Hippocampal formation (tissue), 2 donors: ENCODE measurements at places on chromosomes 2 and 18.
A peak's percentile ranks its signal among the peaks of the same experiment; 100 is the strongest.

DNA sequence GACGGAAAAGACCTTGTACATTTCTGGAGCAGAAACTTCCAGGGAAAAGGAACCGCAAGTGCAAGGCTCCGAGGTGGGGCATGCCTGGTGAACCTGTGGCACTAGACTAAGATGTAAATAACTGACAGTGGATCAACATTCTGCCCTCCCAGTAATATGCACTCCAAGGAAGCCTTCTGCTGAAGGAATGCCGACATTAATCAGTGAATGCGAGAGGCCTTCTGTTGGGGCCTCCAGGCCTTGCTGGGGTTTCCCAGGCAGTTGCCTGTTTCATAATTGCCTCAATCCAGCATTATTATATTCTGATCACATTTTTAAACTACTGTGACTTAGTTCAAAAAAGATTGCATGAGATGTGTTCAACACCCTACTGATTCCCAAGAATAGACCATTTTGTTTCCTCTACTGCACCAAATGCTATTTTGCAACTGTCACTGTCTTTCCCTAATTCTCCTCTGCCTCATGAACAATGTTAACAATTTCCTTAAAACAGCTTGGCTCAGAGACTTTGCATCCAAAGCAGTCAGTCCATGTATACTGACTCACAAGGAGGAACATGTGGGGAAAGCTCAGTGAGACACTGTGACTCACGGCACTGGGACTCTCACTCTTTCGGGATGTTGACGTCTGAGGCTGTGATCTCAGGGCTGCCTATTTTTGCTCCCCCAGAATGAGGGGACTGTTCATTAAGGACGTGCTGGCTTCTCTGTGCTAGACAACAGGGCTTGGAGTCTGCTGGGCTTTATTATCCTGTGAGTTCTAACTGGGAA is 10.5 kb upstream of the DSG2 start:
- no peak for DNase-seq

- DNase-seq, result no peak
These were observed 49.4 kb downstream of the MRPS9 start for GRCh38 chr2:105087273-105087672.

- DNase-seq, result no peak
These were observed 163.3 kb upstream of the SIX3 start for GRCh38 chr2:44778221-44778654.

DNA sequence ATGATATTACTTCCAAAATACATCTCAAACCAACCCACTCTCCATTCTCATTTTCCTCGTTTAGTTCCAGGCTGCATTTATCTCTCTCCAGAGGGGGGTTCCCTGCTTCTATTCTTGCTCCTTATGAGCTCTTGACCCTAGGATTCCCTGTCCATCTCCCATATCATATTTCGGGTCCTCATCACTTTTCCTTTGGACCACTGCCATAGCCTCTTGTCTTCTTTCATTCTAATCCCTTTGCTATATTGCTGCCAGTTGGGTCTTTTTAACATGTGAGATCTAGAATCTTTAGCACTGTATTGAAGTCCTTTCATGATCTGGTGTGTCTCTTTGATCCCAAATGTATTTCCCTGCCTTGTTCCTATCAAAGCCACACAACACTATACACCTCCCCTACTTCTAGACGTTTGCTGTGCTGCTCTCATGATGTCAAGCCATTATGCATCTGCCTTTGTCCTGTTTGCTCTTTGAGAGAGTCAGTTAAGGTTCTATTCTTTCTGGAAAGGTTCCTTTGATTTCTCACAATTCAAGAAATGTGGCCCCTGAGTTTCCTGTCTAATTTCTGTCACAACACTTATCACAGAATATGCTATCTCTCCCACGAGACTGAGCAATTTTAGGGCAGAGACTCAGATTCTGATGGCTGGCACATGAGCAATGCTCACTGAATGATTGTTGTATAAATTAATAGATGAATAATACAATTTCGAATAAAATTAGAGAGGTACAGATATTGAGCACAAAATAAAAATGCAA is 43.2 kb upstream of the SESTD1 start:
- no peak for DNase-seq

DNA sequence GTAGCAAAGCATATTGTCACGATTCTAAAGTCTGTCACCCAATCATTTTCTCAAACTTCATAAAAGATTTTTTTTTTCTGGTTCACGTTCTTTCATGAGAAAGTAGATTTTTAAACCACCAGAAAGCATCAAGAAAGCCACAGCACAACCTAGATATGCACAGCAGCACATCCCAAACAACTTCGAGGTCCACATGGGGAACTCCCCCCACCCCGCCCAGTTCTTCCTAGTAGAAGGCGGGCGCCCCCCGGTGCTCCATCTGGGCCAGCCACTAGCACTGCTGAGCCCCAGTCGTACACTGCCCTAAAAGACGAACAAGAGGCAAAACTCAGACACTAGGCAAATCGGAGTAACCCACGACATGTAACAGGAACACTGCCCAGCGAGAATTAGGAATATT is 15.5 kb downstream of the HDLBP start:
- no peak for DNase-seq

- DNase-seq, result no peak
These were observed 9.0 kb downstream of the TEX51 start for GRCh38 chr2:126907671-126908070.

- DNase-seq, result no peak
These were observed 72.0 kb downstream of the ZNF521 start for GRCh38 chr18:25279961-25280360.

DNA sequence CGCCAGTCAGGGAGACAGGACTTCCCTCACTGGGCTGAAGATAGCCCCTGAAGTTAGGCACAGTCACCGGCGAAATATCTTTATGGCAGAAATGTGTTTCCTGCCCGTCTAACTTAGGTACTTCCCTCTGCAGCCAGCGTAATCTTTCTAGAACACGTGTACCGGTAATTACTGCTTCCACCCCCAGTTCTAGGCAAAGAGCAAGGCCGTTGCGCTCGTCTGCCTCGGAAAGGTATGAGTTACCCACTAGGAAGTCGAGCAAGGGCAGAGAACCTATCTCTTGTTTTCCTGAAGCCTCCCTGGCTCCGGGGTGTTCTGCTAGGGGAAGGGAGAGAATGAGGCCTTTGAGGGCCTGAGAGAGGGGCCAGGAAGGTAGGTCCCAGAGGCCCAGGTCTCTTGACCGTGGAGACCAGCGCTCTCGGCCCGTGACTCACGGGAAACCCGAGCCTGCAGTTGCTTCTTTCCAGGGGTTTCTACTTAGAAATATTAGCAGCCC is 70.0 kb downstream of the TWSG1 start:
- DNase-seq, result no peak

DNA sequence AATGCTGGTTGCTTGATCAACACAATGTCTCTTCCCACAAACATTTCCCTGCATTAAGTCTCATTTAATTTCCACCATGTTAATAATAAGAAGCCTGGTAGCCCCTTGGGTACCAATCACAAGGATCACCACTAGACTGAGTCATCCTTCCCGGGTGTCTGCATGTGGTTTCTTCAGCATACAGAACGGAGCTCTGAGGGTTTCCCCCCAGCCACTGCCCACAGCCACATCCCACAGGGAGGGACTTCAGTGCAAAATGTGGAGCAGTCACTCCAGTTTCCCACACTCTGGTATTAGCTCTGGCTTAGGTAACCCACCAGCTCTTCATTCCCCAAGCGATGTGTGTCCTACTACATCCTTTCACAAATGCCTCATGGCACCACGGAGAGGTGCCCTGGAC is 42.7 kb upstream of the POLE4 start:
- DNase-seq, result no peak

- DNase-seq, result no peak
These were observed 242.2 kb downstream of the ZNF516 start for GRCh38 chr18:76252880-76253279.

GRCh38 chr18:63301434-63301833 is 18.1 kb downstream of the BCL2 start:
- no peak for DNase-seq

GRCh38 chr2:10522726-10523405 is 74.7 kb upstream of the ODC1 start:
- DNase-seq, result no peak

- no peak for DNase-seq
These were observed 14.6 kb downstream of the TMSB10 start for GRCh38 chr2:84919885-84920580.

- DNase-seq, result no peak
These were observed 16.3 kb downstream of the TSHZ1 start for GRCh38 chr18:75226956-75227316.

GRCh38 chr2:112706170-112706664 is 14.6 kb upstream of the NT5DC4 start:
- no peak for DNase-seq

DNA sequence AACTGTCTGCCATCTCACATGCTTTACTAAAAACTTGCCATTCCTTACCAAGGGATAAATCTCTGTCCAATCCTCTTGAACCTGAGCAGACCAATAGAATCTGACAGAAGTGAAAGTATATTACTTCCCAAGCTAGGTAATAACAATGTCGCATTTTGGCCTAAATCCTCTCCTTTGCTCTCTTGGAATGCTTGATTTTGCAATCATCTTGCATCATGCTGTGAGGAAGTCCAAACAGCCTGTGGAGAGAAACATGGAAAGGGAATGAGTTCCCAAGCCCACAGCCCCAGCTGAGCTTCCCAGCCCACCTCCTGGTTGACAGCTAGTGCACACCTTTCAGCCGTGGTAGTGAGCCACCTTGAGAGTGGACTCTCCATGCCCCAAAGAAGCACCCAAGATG is 540.6 kb downstream of the STK39 start:
- DNase-seq, result no peak

DNA sequence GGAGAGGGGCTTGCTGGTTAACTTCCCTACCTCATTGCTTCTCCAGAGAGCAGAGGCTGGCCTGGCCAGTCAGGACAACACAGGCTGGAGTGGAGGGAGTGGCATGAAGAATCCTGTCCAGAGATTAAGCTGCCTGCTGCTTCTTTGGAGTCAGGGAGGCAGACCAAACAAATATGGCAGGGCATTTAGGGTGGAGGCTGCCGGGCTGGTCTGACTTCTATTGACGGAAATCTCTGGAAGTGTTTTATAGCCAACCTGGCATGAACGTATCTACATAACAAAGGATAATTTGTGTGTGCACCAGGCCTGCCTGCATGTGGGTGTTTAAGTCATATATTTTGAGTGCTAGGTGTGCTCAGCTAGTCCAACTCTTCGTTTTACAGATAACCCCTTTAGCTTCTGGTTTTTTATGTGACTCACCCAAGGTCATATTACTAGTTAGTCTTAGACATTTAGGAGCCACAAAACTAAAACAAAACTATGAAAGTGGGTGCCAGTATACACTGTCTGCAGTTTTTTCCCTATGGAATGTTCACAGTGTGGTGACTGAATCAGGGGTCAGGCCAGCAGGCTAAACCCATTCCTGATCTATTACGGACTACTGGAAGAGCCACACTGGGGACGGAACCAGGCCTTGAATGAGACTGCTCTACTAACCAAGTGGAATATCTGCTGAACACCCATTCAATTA is 5.5 kb downstream of the NPC1 start:
- no peak for DNase-seq

DNA sequence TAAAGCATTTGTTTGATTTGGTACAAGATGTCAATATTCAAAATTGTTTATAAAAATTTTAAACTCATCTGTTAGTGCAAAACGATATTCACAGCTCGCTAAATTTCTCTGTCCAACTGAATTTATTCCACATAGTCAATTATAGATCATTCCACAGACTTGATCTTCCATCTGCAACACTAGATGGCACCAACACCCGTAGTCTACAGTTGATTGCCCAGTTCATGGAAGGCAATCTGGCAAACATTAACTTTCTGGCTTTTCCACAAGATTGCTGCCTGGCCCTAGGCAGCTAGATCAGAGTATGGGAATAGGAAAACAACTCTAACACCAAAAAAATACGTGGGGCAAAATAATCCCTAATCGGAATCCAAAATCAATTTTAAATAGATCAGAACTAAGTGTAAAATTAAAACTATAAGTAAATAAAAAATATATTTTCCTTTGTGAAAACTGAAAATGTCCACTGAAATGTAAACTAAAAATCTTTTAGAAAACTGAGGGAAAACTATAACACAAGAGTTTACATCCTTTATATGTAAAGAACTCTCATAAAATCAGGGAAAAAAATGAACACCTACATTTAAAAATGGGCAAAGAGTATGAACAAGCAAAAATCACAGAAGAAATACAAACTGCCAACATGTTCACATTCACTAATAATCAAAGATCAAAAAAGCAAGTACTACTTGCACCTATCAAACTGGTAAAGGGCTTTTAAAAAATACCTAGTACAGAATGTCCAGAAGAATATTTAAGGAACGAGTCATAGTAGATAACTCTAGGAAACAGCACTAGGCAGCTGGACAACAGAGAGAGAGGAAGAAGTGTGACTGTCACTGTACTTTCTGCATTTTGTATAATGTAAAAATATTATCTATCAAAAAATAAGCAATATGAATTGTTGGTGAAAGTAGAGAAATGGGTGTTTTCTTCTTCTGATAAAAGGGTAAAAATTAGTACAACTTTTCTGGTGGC is 35.0 kb downstream of the RTN4 start:
- DNase-seq, result peak; percentile 32

GRCh38 chr2:209298601-209299000 is 125.2 kb upstream of the MAP2 start:
- DNase-seq, result no peak

GRCh38 chr2:172711110-172711509 is 24.5 kb upstream of the RAPGEF4 start:
- DNase-seq, result no peak

- no peak for DNase-seq
These were observed 4.7 kb upstream of the CXCR4 start for GRCh38 chr2:136122661-136123060.
